ENCODE measurements at places on chromosomes 4 and X.

DNA sequence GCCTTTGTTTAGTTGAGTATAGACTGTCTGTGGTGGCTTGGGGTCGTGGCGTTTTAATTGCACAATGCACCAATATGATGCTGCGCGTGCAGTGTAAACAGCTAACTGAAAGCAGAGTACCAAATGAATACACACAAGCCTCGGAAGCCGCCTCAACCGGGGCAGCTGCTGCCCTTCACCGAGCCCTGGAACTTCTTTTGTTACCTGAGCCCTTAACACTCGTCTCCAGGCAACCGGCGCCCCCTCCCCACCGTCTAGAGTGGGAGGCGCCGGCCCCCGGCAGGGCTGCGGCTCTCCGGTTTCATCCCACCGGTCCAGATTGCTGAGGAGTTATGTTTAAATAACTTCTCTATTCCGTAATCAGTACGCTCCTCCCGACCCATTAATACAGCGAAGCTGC lies 173.2 kb upstream of the TBL1X start:
- DNase-seq: peak; percentile 90

GRCh38 chrX:8921615-8922014 lies 112.3 kb downstream of the FAM9B start:
- no peak for DNase-seq

DNA sequence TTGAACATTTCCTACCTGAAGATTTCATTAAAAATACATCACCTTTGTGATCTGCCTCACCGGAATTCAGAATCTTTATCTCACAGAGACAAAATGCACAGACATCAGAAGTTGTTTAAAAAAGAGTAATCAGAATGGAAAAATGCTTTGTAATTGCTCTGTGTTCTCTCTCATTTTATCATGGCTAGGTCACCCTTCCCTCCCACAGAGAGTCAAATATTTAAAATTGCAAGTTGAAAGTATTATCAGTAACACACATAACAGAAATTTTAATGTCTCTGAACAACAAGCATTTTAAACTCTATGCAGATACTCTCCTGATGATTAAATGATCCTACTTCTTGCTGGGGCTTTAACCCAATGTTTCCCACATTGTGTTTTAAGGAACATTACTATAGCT lies 362.0 kb downstream of the CBLL2 start:
- no peak for DNase-seq

DNA sequence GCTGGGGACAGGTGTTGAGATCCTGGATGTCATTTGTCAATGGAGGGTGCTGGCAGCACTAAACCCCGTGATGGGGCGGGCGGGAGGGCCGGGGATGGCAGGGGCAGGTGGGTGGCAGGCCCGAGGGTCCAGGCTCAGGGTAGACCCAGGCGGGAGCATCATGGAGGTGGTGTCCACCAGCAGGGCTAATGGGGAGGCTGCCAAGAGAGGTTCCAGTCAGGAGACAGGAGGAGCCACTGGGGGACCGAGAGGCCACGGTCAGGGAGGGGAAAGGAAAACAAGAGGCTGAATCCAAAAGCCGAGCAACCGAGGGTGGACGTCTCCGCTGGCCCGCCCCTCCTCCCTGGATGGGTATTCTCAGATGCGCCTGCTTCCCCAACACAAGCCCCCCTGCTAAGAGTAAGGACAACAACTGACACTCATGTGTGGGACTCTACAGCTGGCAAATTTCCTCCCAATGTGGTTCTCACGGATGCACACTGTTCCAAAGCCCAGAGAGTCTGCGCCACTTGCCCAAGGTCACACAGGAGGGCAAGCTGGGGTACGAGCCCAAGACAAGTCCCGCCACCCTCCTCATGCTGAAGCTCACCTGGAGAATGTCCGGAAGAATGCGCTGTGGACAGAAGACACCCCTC lies 132.0 kb downstream of the CPZ start:
- DNase-seq: no peak

DNA sequence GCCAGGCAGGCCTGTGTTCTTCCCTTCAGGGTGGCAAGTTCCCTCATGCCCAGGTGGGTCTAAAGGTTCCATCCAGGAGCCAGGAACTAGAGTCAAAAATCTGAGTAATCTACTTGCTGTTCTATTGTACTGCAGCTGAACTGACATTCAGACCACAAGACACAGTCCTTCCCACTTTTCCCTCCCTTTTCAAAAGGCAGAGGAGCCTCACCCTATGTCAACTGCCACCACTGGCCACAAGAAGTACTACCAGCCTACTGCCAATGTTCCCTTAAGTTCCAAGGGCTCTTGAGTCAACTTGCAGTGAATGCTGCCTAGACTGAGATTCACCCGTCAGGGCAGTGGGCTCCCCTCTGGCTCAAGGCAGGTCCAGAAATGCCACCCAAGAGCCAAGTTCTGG lies 133.5 kb downstream of the FAM47B start:
- no peak for DNase-seq

- DNase-seq: no peak
Measured at GRCh38 chrX:452598-452997, 65.9 kb upstream of the PPP2R3B start.

DNA sequence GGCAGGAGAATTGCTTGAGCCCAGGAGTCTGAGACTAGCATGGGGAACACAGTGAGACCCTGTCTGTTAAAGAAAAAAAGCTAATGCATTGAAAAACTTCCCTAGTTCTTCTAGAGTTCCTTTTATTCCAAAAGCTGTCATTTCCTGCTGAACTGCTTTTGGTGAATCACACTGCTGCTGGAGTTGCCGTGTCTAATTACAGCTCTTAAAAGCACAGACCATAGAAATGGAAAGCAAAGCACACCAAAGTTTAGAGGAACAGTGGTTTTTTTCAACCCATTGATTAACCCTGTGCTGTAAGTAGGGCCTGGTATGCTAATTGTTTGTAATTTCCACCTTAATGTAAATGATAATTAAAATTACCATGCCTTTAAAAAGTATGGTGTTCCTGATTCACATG lies 52.4 kb downstream of the SEPTIN11 start:
- no peak for DNase-seq

DNA sequence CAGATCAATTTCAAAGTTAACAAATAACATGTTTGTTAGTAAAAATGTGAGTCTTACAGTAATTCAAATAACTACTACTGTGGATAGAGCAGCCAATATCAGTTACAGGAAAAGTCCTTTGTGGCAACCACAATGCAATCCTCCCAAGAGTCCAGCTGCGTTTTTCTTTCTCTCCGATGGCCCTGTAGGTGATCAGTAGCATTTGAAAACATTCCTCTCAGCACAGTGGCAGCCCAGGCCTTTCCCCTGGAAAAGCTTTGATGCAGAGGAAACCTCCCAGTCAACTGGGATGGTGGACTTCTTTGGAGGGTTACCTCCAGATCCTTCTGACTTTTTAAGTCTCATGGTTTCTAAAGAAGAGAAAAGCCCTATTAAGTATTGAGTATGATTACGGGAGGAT lies 18.0 kb upstream of the PDZD4 start:
- no peak for DNase-seq

DNA sequence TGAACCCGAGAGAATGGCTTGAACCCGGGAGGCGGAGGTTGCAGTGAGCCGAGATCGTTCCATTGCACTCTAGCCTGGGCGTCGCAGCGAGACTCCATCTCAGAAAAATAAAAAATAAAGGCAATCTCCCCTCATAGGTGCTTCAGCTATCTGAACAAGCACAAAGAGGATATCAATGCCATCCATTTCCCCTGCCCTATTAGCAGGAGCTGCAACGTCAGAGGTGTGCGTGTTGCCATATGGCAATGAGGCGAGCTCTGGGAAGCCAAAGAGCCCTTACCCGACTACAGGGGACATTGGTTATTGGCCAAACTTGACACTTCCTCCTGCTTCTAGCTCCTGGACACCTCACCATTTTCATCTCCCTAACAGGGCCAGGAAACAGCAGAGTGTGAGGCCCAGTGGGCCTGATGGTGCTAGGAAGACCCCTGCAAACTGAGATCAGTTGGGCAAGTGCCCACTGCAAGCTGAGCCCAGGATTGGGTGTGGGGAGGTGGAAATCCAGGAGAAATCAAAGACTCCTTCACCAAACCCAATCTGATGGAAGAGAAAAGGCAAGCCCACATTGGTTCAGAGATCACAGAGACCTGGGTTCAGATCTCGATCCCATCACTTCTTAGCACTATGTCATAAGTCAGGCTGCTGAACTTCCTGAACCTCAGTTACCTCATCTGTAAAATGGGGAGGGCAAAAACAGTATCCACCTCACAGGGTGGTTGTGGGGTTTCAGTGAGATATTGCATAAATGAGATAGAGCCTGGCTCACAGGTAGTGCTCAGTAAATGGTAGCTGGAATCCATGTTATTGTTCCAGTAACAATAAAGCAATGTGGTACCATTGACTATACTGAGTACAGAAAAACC lies 21.2 kb downstream of the SLC25A5 start:
- DNase-seq: no peak

GRCh38 chr4:147730333-147730732 lies 1.6 kb upstream of the ARHGAP10 start:
- DNase-seq: no peak

DNA sequence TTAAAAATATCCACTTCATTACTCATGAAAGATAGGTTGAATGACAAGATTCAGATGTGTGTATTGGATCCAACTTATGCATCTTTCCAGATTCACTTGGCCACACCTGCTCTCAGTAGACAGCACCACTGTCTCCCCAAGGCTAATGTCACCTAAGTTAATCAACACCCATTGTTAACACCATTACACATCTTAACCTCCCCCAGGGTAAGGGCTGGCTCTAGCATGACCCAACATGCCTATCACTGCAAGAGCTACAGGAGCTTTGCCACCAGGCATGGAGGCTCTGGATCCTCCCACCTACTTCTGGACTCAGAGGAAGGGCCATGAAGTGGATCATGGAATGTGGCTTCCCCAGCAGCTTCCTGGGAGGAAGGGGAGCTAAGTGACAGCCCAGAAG lies 32.8 kb upstream of the LSM6 start:
- DNase-seq: no peak

- no peak for DNase-seq
Measured at GRCh38 chr4:22473268-22473667, 42.6 kb downstream of the ADGRA3 start.

- DNase-seq: no peak
Measured at GRCh38 chrX:6885396-6885795, 262.1 kb upstream of the STS start.

- DNase-seq: no peak
Measured at GRCh38 chrX:46666831-46667230, 92.1 kb downstream of the SLC9A7 start.

DNA sequence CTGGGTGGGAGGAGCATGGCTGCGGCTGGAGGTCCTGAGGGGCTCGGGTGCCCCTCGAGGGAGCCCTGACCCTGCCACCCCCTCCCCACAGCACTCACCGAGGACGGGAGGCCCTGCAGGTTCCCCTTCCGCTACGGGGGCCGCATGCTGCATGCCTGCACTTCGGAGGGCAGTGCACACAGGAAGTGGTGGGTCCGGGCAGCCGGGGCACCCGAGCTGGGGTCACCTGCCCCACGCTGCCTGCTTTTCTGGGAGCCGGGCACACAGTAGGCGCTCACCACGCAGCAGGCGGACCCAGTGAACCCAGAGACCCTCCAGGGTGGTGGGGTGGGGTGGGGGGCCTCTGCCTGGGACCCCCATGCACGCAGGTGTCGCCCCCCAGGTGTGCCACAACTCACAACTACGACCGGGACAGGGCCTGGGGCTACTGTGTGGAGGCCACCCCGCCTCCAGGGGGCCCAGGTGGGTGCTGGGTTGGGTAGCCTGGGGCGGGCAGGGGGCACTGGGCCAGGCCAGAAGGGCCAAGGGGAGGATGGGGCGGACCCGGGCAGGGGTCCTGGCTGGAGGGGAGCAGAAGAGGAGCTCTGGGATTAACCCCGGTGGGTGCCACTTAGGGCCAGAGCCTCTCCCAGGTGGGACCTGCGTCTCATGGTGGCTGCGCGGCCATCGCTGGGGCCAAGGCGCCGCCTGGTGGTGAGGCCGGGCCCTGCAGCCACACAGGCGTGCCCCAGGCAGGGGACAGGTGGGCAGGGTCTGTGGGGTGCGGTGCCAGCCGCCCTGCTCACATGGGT lies 1.4 kb downstream of the HGFAC start:
- peak; percentile 35 for DNase-seq

GRCh38 chr4:7089213-7089986 lies 21.5 kb upstream of the GRPEL1 start:
- no peak for DNase-seq

DNA sequence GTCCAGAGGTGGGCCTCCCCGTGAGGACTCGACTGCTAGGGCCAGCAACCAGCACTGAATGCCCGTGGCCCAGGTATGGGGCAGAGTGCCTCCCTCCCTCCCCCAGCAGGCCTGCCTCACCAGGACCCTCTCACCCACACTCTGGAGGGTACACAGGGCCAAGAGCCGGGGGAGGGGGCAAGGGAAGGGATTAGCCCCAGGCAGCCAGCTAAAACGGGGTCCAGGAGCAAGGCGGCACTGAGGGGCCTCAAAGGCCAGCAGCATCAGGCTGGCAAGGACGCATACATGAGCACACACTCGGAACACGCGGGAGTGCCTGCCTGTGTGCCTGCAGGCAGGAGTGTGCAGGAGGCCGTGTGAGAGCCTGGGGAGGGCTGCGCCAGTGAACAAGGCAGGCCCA lies 18.3 kb upstream of the DUSP9 start:
- DNase-seq: no peak

GRCh38 chrX:47166126-47166525 lies 21.1 kb downstream of the RBM10 start:
- no peak for DNase-seq

GRCh38 chr4:53432528-53433424 lies 55.3 kb downstream of the FIP1L1 start:
- DNase-seq: no peak

GRCh38 chr4:96305030-96305429 lies 465.1 kb downstream of the PDHA2 start:
- DNase-seq: no peak

GRCh38 chrX:38494239-38494823 lies 67.0 kb upstream of the TSPAN7 start:
- DNase-seq: no peak

- no peak for DNase-seq
Measured at GRCh38 chr4:945274-946102, 13.2 kb downstream of the TMEM175 start.

DNA sequence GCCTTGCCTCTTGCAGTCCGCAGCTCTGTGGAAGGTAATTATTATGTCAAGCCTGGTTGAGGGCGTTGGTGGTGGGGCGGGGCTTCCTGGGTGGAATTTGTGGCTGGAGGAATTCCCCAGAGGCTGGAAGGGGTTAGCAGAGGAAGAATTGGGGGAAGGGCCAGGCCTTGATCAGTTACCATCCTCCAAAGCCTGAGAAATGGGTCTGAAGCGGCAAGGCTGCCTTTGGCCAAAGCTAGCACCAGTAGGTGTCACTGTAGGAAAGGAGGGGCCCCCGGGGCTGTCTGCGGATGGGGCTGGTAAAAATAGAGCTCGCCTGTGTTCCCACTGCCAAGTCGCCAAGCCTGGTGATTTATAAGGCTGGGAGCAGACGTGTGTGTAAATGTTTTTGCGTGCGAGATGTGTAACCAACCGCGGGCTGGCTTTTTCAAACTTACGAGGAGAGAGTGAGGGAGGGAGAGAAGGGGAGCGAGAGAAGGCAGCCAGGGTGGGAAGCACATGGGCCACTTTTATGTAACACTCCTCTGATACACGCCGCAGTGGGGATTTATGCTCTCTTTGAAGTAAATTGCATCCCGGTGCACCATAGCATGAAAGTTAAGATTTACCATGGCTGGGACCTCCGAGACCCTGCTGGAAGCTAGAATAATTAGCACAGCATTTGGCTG lies 367.0 kb downstream of the BCOR start:
- no peak for DNase-seq
